Chondrocyte (in vitro differentiated cells): ENCODE measurements at places on chromosomes 12 and 14. TPM values are rescaled to one million over a fixed set of nuclear protein-coding genes. Genes with fewer than 3 reads are reported as not detected.

C12orf60 gene
- total RNA-seq: 0.82 to 1.0 TPM (median 0.92 TPM) in 3 replicates

RPS6KA5 gene
- total RNA-seq: 0.48 to 0.65 TPM (median 0.54 TPM) in 3 replicates

SOAT2 gene
- total RNA-seq: not detected in 3 replicates

KRT8 gene
- 11.3 to 15.7 TPM (median 13.0 TPM) in 3 replicates for total RNA-seq

KRT71 gene
- not detected in 3 replicates for total RNA-seq

RCOR1 gene
- total RNA-seq: 19.6 to 25.2 TPM (median 23.7 TPM) in 3 replicates

ITGB7 gene
- 0.37 to 0.46 TPM in 2 of 3 replicates, not detected in the other for total RNA-seq

KCNJ8 gene
- 1.1 TPM in 2 of 3 replicates, not detected in the other for total RNA-seq

LHX5 gene
- total RNA-seq: not detected in 3 replicates

OTOGL gene
- 0.25 to 0.92 TPM in 2 of 3 replicates, not detected in the other for total RNA-seq

BBS10 gene
- total RNA-seq: 7.6 to 11.3 TPM (median 8.2 TPM) in 3 replicates

SLC38A4 gene
- 10.0 to 19.7 TPM (median 11.3 TPM) in 3 replicates for total RNA-seq

ARID2 gene
- 23.0 to 34.5 TPM (median 25.1 TPM) in 3 replicates for total RNA-seq

BCL2L14 gene
- total RNA-seq: not detected in 3 replicates

TRHDE gene
- total RNA-seq: 0.34 to 1.2 TPM (median 0.87 TPM) in 3 replicates

KERA gene
- total RNA-seq: not detected in 3 replicates

WSCD2 gene
- 0.23 to 1.6 TPM (median 0.32 TPM) in 3 replicates for total RNA-seq
